ENCODE measurements at places on chromosomes 6 and 20. TPM values are rescaled to one million over a fixed set of nuclear protein-coding genes. Genes with fewer than 3 reads are reported as not detected.

DNA sequence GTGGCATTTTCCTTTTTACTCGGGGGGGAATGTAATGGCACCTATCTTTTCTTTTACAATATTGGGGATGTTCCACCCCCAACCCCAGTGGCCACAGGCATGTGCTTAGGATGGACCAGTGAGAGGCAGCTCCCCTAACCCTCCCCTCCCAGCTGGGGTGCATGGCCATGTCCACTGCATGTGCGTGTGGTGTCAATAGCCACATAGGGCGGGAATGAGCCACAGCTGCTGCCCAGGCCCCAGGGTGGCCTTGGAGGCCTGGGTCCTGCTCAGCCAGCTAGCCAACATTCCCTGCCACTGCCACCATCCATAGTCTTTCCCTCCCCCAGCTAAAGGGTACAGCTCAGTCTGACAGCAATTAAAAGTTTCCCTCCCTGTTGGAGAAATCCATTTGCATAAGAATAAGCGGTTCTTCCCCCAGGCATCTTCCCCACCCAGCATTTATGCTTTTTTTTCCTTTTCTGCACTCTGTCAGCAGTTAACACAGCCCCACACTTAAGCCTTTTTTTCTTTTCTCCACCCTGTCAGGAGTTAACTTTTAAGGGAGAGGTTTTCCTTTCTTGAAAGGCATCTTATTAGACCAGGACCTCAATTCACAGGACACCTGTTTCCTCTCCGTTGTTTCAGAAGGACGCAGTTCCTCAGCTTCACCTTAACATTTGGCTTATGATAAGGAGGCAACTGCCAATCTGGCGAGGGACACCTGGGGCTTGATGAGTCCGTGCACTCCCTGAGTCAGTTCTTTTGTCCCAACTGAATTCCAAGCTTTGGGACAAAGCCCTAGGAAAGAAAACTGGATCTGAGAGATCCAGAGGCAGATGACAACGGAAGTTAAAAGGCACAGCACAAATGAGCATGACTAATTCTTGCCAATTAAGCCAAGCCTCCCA lies 121.4 kb downstream of the TPBG start:
- no peak for DNase-seq

GRCh38 chr6:99810942-99811620 lies 182.9 kb downstream of the MCHR2 start:
- DNase-seq: no peak

GRCh38 chr6:125140808-125141207 lies 12.8 kb upstream of the TPD52L1 start:
- DNase-seq: no peak

DNA sequence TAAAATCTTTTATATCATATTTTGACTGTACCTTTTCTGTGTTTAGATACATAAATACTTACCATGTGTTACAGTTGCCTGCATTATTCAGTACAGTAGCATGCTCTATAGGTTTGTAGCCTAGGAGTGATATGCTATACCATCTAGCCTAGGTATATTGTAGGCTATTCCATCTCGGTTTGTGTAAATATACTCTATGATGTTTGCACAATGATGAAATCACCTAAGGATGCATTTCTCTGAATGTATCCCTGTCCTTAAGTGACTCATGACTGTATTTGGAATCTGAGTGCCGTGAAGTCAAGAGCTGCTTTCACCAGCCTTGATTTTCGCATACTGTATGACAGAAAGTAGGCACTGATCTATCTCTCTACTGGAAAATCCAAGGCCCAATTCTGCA lies 129.9 kb downstream of the UTRN start:
- no peak for DNase-seq

Gene BPIFB4
- polyA plus RNA-seq: not detected

Gene TAF4
- 19.6 TPM for polyA plus RNA-seq

Gene LY6G6D
- polyA plus RNA-seq: not detected

Gene COL19A1
- 2.1 TPM for polyA plus RNA-seq

Gene HSPA1L
- 3.6 TPM for polyA plus RNA-seq
